Epithelial cell of alveolus of lung (primary cell): ENCODE measurements at places on chromosomes 12 and 14. TPM values are rescaled to one million over a fixed set of nuclear protein-coding genes. Genes with fewer than 3 reads are reported as not detected.

KRT71 gene
- total RNA-seq = not detected in 2 replicates

CPNE6 gene
- not detected in 2 replicates for total RNA-seq

ACVRL1 gene
- 39.7 and 174 TPM in 2 replicates for total RNA-seq

CCDC38 gene
- not detected in 2 replicates for total RNA-seq

KRT85 gene
- not detected in 2 replicates for total RNA-seq

SCNN1A gene
- 1.3 and 5.2 TPM in 2 replicates for total RNA-seq

OR4N5 gene
- not detected in 2 replicates for total RNA-seq

CIT gene
- 8.3 and 12.3 TPM in 2 replicates for total RNA-seq

CDK17 gene
- 54.8 and 70.5 TPM in 2 replicates for total RNA-seq

BAG5 gene
- total RNA-seq = 16.8 and 18.7 TPM in 2 replicates

CEBPE gene
- total RNA-seq = not detected in 2 replicates

LRP1 gene
- 129 and 234 TPM in 2 replicates for total RNA-seq

PPP1R1A gene
- total RNA-seq = not detected in 2 replicates

SPX gene
- total RNA-seq = 0.48 and 0.91 TPM in 2 replicates

ASB2 gene
- 0.13 TPM in 1 of 2 replicates, not detected in the other for total RNA-seq

CLEC9A gene
- total RNA-seq = not detected in 2 replicates

NINJ2 gene
- total RNA-seq = 1.8 and 2.5 TPM in 2 replicates

SIX6 gene
- not detected in 2 replicates for total RNA-seq

CLEC4A gene
- total RNA-seq = 0.72 TPM in 1 of 2 replicates, not detected in the other

TAS2R13 gene
- total RNA-seq = under 0.01 and 2.8 TPM in 2 replicates

TRPV4 gene
- 1.2 and 8.7 TPM in 2 replicates for total RNA-seq

LGR5 gene
- not detected in 2 replicates for total RNA-seq

KLRD1 gene
- total RNA-seq = under 0.01 and 0.64 TPM in 2 replicates

AQP6 gene
- total RNA-seq = not detected in 2 replicates

STX2 gene
- total RNA-seq = 19.6 and 28.7 TPM in 2 replicates

DNAAF2 gene
- 5.5 and 10.6 TPM in 2 replicates for total RNA-seq

KCNH3 gene
- 0.08 and 0.26 TPM in 2 replicates for total RNA-seq

GNB3 gene
- 0.39 and 0.48 TPM in 2 replicates for total RNA-seq

DIO2 gene
- 1.4 and 4.2 TPM in 2 replicates for total RNA-seq

HELB gene
- total RNA-seq = 1.3 and 3.4 TPM in 2 replicates

C12orf54 gene
- total RNA-seq = 2.2 TPM in 1 of 2 replicates, not detected in the other

GPRC5A gene
- total RNA-seq = 9.4 and 35.4 TPM in 2 replicates

HOXC5 gene
- 0.39 TPM in 1 of 2 replicates, not detected in the other for total RNA-seq

TOMM20L gene
- not detected in 2 replicates for total RNA-seq

BLTP3B gene
- total RNA-seq = 16.3 and 19.1 TPM in 2 replicates

CBLN3 gene
- total RNA-seq = 1.6 and 5.3 TPM in 2 replicates
